ENCODE measurements at places on chromosomes 7 and 10.
A peak's percentile ranks its signal among the peaks of the same experiment; 100 is the strongest.

DNA sequence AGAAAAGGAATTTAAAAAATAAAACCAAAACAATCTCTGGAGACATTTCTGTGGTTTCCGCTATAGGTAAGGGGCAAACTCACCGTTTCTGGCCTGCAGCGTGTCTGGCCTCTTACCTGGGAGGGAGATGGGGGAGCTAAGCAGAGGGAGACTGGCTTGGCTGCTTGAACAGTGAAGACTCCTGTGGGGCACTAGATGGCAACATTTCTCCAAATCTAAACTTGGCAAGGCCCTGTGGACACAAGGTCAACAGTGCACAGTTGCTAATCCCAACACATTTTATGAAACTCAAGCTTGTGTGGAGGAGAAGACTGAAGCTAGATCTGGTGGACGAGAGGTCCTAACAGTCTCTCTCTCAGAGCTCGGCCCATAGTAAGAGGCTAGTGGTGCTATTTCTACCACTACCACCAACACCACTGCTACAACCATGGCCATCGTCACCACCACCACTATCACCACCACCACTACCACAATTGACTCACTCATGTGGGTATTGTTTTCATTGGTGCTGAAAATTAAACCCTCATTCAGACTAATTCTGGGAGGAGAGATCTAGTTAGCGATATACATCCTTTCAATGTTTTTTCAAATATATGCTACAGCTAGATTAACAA, 28.4 kb upstream of the CDHR3 start:
- DNase-seq, result peak; percentile 44

- no peak for DNase-seq
Measured at GRCh38 chr10:49133706-49134248, at the start of gene FAM170B. Gene FAM170B, minus strand, starts transcription at chr10:49134021. Its CDS starts 103 bp downstream, at chr10:49133918.

DNA sequence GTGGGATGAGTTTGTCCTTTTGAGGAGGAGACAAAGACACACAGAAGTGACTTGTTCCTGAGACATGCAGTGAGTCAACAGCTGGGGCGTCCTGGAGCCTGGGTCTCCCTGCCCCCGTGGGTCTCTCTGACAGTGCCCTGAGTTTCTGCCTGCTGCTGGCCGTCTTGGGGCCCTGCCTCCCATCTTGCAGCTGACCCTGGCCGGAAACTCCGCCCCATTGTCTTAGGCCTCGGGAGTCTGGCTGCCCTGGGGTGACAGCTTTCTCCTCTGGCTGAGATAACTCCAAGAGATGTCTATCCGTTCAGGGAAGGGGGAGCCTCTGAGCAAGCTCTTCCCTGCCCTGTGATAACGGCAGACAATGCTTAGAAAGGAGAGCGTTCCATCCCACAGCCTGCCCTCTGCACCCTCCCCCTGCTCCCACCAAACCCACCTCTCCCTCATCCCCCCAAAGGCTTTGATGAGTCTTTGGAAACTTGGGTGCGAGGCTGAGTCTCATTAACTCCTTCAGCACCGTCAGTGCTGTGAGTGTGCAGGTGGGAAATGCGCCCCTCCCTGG, 69.5 kb upstream of the PODXL start:
- DNase-seq, result no peak

GRCh38 chr7:8443576-8444467, 10.4 kb downstream of the NXPH1 start:
- DNase-seq, result no peak

GRCh38 chr7:28533267-28533666, 120.9 kb downstream of the CREB5 start:
- DNase-seq, result no peak

- no peak for DNase-seq
Measured at GRCh38 chr7:145263886-145264285, 428.0 kb upstream of the TPK1 start.

DNA sequence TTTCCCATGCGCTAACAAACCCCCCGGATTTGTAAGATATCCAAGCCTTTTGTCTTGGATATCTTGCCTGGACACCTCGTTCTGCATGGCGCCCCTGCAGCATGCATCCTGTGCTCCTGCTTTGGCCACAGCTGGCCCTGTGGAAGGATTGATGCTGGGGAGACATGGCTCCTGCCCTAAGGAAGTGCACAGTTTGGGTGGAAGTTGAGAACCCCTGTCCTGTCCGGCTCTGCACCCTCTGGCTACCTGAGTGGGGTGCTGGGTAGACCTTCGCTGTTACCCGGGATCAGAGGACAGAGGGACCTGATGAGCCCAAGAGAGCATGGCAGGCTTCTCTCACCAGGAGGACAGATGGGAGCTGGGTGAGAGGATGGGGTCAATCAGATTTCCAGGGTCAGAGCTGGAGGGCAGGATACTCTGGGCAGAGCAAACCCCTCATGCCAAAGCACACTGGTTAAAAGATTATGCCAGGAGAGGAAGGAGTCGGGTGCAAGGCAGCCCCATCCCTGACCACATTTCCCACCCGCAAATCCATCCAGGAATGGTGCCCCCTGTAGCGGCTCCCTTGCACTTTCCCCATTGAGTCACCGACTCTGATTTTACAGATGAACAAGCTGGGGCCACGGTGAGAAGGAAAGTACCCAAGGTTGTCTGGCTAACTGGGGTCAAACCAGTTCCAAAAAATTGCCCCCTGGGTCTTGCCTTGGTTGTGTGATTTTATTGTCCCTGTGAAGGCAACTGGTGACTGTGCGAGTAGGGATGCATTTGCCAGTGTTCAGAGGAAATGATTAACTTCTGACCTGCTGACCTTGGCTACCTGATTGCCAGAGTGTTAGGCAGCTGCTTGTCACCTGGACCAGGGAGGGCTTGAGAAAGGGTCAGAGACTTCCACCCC, 290.1 kb upstream of the ZMIZ1 start:
- no peak for DNase-seq

DNA sequence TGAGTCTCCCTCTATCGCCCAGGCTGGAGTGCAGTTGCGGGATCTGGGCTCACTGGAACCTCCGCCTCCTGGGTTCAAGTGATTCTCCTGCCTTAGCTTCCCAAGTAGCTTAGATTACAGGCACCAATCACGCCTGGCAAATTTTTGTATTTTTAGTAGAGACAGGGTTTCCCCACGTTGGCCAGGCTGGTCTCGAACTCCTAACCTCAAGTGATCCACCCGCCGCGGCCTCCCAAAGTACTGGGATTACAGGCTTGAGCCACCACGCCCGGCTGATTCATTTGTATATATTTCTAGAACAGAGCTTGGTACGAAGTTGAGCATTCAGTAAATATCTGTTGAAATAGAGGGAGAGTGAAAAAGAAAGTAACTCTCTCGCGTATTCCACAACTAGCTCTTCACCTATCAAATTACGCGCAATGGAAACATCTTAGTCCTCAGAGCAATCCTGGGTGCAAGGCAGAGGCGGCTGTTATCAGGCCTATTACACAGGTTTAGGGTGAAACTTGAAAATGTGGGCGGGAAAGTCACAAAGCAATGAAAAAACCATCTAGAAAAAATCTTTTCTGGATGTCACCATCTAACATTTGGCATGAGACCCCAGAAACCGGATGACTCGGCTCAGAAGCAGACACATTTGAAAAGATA, 707 bp upstream of the GHITM start:
- DNase-seq, result no peak

DNA sequence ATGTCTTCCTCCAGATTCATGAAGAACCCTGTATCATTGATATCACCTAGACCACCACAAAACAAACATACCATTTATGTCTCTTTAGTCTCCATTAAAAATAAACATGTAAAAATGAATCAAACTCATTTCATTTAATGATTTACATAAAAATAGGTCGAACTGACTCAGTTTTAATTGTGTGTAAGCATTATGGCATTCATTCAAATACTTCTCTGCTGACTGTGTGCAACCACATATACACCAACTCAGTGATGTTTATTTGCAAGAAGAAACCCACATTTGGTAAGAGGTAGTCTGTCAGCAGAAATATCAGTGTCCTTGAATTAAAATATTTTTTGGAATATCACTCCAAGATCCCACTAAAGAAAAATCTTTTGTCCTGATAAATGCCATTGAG, 30.5 kb downstream of the ABCB1 start:
- DNase-seq, result no peak

DNA sequence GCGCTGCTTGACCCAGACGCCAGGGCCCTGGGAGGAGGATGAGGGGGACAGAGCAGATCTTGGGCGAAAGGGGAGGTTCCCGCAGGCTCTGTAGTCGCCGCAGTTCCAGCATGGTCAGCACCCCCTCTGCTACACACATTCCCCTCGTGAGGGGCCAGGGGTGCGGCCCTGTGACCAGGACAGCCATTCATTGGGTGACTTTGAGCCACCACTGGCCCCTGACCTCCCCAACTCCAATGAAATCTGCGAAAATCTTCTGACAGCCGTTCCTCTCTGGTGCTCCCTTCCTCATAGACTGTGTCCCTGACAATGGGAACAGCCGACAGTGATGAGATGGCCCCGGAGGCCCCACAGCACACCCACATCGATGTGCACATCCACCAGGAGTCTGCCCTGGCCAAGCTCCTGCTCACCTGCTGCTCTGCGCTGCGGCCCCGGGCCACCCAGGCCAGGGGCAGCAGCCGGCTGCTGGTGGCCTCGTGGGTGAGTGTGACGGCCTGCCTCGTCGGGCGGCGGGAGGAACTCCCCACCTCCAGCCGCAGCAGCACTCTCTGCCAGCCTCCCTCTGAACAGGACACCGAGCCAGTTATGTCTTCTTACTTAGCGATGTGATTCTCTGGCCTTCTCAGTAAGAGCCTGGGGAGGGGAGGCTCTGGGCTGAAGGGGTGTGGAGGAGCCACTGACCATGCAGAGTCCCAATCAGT, 825 bp downstream of the TMEM176A start:
- DNase-seq, result no peak

GRCh38 chr10:77768039-77768438, 130.4 kb upstream of the KCNMA1 start:
- no peak for DNase-seq

GRCh38 chr10:116827214-116827671, 22.1 kb upstream of the ENO4 start:
- no peak for DNase-seq

DNA sequence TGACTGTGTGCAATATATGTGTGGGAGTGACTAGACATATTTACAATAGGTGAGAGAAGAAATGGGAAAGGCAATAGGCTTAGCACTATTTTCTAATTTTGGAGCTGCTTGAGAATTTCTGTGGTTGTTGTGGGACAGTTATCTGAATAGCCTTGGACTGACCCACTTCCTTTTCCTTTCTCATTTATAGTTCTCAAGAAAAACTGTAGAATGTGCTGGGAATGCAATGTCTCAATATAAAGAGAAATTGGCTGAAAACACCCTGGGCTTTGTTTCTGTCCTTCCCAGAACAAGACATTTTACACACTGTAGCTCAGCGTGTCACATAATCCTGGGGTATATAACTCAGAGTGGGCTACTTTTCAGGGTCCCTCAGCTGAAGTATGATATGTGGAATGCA, 153.0 kb upstream of the RHOBTB1 start:
- DNase-seq, result no peak
